NCI-H1417 treated with DMSO at 0.1 percent for 48 hours (cell line): ENCODE measurements at places on chromosomes 3 and 15.

DNA sequence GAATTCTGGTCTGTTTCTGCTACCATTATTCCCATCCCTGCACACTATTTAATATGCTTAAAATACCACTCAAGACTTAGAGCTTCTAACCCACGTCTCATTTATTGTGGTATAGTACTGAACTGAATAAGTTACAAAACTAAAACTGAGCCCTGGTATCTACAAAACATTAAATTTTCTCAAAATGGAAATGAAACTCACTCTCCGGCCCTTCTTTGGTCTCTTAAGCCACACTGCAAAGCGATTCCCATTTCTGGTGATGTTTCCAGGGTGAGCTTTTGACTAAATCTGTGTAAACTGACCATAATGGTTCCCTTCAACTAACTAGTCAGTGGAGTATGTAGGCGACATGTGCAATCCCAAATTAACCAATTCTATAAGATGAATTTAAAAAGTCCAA lies 18.6 kb downstream of the KPNA4 start:
- DNase-seq, result no peak

DNA sequence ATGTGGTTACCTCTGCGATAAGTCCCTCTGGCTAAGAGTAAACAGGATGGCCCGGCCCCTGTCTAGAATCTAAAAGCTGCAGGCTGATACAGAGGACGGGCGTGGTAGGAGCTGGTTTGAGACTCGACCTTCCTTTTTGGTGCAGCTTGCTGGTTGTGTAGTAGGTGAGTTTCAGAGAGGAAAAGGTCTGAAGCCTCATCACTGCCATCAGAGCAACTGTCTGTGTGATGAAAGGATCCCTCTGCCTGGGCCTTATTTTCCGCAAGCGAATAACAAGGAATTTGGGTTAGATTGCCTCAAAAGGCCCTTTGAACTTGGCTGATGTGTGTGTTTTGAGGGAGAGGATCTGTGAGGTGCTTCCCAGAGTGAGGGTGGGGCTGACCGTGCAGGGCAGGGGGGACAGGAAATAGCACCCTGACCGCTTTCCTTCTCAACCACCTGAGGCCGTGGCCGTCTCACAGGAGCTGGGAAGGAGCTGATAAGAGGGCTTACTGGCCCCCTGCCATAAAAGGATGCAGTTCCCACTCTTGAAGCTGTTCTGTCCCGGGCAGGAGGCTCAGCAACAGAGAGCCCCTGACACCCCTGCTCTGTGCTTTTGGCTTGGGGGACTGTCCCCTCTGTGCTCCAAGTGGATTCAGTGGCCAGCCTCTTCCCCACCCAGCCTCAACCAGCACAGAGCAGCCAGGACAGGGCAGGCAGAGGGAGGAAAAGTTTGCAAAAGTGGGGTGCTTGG lies 45.6 kb upstream of the TFRC start:
- DNase-seq, result no peak

- no peak for DNase-seq
Observed at GRCh38 chr3:46517016-46517783, 19.4 kb downstream of the RTP3 start.

- no peak for DNase-seq
Observed at GRCh38 chr3:188280627-188281026, 126.7 kb downstream of the LPP start.

GRCh38 chr3:171393032-171393744 lies 67.0 kb downstream of the TNIK start:
- no peak for DNase-seq

DNA sequence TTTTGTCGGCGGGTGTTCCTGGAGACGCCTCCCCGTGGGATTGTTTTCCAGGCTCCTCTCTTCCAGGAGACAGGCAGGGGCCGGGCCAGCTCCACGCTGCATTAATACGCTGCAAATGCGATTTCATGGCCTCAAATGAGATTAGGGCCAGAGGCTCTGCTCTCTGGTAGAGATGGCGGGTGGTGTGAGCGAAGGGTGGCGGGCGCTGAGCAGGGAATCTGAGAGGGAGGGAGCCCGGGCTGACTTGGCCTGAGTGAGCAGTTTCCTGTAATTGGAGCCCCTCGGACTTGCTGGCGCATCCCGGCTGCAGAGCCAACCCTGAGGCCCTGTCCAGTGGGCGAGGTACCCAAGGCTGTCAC lies 7.4 kb upstream of the CCDC33 start:
- no peak for DNase-seq

DNA sequence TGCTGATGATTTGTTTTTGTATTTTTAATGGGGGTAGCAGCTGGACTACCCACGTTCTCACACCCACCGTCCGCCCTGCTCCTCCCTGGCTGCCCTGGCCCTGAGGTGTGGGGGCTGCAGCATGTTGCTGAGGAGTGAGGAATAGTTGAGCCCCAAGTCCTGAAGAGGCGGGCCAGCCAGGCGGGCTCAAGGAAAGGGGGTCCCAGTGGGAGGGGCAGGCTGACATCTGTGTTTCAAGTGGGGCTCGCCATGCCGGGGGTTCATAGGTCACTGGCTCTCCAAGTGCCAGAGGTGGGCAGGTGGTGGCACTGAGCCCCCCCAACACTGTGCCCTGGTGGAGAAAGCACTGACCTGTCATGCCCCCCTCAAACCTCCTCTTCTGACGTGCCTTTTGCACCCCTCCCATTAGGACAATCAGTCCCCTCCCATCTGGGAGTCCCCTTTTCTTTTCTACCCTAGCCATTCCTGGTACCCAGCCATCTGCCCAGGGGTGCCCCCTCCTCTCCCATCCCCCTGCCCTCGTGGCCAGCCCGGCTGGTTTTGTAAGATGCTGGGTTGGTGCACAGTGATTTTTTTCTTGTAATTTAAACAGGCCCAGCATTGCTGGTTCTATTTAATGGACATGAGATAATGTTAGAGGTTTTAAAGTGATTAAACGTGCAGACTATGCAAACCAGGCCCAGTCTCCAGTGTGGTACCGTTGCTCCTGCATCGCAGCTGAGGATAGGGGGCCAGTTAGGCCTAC lies 1.4 kb upstream of the FES start:
- DNase-seq, result no peak
